ENCODE measurements at places on chromosomes 7 and 10.

DNA sequence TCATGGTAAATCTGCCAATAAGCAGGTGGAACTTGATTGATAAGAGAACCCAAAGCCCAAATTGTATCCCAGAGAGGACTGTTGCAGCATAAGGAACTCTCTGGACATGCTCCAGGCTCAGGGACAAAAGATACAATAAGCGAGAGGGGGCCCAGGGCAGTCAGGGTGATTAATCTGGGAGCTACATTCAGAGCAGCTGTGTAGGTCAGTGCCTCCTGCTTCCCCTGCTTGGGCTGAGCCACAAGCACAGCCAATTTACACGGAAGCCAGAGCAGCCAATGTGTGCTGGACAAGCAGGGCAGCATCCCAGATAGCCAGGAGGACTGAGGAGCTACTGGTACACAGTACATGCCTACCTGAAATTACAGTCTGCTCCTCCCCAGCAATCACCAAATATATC is 24.2 kb downstream of the MYPN start:
- DNase-seq: no peak

- no peak for DNase-seq
These were observed 45.0 kb downstream of the MRC1 start for GRCh38 chr10:17854044-17854652.

DNA sequence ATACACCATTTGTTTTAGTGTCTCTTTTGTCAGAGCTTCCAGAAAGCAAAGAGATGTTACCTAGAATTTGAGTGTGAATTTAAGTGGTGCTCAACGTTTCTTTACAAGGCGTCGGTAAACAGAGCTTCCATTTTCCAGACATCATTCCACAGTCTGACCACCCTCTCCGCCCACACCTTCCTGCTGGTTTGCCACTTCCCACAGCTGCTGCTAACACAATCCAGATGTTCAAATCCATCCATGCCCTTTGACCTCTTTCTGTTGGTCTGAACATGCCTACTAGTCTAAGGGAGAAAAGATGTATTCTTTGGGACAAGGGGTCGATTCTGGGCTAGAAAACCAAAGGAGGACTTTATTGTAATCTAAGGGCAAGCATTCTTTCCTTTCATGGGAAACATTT is 86.1 kb downstream of the FAM107B start:
- no peak for DNase-seq

DNA sequence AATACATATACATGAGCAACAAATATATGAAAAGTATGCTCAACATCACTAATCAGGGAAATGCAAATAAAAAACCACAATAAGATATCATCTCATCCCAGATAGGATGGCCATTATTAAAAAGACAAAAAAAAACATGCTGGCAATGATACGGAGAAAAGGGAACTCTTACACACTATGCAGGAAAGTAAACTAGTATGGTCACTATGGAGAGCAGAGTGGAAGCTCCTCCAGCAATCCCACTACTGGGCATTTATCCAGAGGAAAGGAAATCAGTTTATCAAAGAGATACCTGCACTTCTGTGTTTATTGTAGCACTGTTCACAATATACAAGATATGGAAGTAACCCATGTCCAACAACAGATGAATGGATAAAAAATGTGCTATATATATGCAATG is 217.5 kb downstream of the SDK1 start:
- DNase-seq: no peak
